Renal cortical epithelial cell (primary cell): ENCODE measurements at places on chromosomes 4 and X. TPM values are rescaled to one million over a fixed set of nuclear protein-coding genes. Genes with fewer than 3 reads are reported as not detected.

FAM47B gene
- not detected in 2 replicates for total RNA-seq

TEX13B gene
- total RNA-seq, result not detected in 2 replicates

PTCHD1 gene
- total RNA-seq, result under 0.01 TPM in 1 of 2 replicates, not detected in the other

ARHGEF6 gene
- total RNA-seq, result 1.4 and 6.9 TPM in 2 replicates

HOPX gene
- 1.2 and 7.5 TPM in 2 replicates for total RNA-seq

UGT2A1 gene
- not detected in 2 replicates for total RNA-seq

NSG1 gene
- 0.69 and 1.0 TPM in 2 replicates for total RNA-seq

SHOX gene
- total RNA-seq, result not detected in 2 replicates

HSFX3 gene
- total RNA-seq, result not detected in 2 replicates

F9 gene
- not detected in 2 replicates for total RNA-seq

CYTL1 gene
- 5.0 TPM in 1 of 2 replicates, not detected in the other for total RNA-seq

RPS6KA6 gene
- total RNA-seq, result 1.2 and 10.1 TPM in 2 replicates

WDR1 gene
- total RNA-seq, result 367 and 387 TPM in 2 replicates

ODAPH gene
- 1.0 and 1.7 TPM in 2 replicates for total RNA-seq

GPR82 gene
- not detected in 2 replicates for total RNA-seq

NUP62CL gene
- 2.4 and 5.6 TPM in 2 replicates for total RNA-seq

PCDH7 gene
- total RNA-seq, result 0.94 and 4.0 TPM in 2 replicates

PHKA1 gene
- 4.0 and 8.0 TPM in 2 replicates for total RNA-seq

GNRHR gene
- total RNA-seq, result not detected in 2 replicates

SPANXD gene
- not detected in 2 replicates for total RNA-seq

ARR3 gene
- total RNA-seq, result not detected in 2 replicates

PROM1 gene
- 61.6 and 98.4 TPM in 2 replicates for total RNA-seq

FAM9C gene
- total RNA-seq, result not detected in 2 replicates

HDAC6 gene
- 36.3 and 54.4 TPM in 2 replicates for total RNA-seq

ATP2B3 gene
- total RNA-seq, result 0.05 TPM in 1 of 2 replicates, not detected in the other

STAP1 gene
- total RNA-seq, result not detected in 2 replicates

MGAT4D gene
- not detected in 2 replicates for total RNA-seq

CPLX1 gene
- under 0.01 and 0.15 TPM in 2 replicates for total RNA-seq

SRPK3 gene
- 0.17 and 0.25 TPM in 2 replicates for total RNA-seq

DNASE1L1 gene
- total RNA-seq, result 34.7 and 42.5 TPM in 2 replicates

MAGEA1 gene
- not detected in 2 replicates for total RNA-seq

FMR1NB gene
- total RNA-seq, result not detected in 2 replicates

VCX3A gene
- total RNA-seq, result not detected in 2 replicates

NPNT gene
- 10.3 and 47.2 TPM in 2 replicates for total RNA-seq

PNMA6F gene
- not detected in 2 replicates for total RNA-seq

RNF128 gene
- 33.7 and 58.3 TPM in 2 replicates for total RNA-seq
